ENCODE measurements at places on chromosomes 11 and 22. TPM values are rescaled to one million over a fixed set of nuclear protein-coding genes. Genes with fewer than 3 reads are reported as not detected.

CPT1B gene
- 5.5 TPM for total RNA-seq

GRCh38 chr22:26202280-26202924 is 33.1 kb downstream of the SEZ6L start:
- H3K36me3 ChIP-seq = no peaks in the 10 kb centered on the region
- no peaks in the 10 kb centered on the region for H3K27me3 ChIP-seq
- H3K27ac ChIP-seq = no peak overlapping the region
- no peak overlapping the region for H3K4me3 ChIP-seq
- DNase-seq = no peak
- no peaks in the 10 kb centered on the region for H3K4me1 ChIP-seq

- no peaks in the 10 kb centered on the region for H3K27me3 ChIP-seq
- no peak for DNase-seq
- H3K36me3 ChIP-seq = no peaks in the 10 kb centered on the region
Measured at GRCh38 chr11:74546752-74547151, 45.6 kb upstream of the POLD3 start.

UPB1 gene
- not detected for total RNA-seq

DNA sequence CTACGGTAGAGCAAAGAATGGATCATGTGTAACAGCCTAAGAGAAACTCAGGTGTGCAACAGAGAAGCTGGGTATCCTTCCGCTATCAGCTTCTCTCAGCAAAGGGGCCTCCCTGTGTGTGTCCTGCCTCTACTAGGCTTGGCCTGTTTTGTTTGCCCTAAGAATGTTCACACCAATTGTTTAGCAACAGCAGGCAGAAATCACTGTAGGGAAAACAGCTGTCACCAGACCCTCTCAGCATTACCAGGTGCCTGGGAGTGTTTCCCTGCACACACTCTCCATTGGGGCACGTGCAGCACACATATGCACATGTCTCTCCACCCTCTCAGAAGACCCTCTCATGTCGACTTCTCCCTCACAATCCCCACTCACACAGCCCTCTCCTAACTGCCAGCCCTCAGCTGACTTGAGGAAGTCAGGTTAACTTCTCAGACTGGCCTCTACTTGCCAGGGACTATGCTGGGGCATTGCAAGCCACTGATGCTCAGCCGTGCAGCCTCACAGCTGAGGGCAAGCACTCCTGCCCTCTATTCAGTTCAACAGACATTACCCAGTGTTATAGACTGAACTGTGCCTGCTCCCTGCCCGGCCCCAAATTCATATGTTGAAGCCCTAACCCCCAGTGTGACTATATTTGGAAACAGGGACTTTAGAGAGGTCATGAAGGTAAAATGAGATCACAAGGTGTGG is 97.6 kb downstream of the TRIM29 start:
- no peaks in the 10 kb centered on the region for H3K27me3 ChIP-seq
- H3K27ac ChIP-seq = no peak overlapping the region
- no peak for DNase-seq
- no peak overlapping the region for H3K4me3 ChIP-seq
- H3K36me3 ChIP-seq = no peaks in the 10 kb centered on the region

PHLDA2 gene
- not detected for total RNA-seq
